ENCODE measurements at places on chromosomes 16 and 17.

- DNase-seq: no peak
Observed at GRCh38 chr16:49116873-49117272, 164.8 kb downstream of the CBLN1 start.

DNA sequence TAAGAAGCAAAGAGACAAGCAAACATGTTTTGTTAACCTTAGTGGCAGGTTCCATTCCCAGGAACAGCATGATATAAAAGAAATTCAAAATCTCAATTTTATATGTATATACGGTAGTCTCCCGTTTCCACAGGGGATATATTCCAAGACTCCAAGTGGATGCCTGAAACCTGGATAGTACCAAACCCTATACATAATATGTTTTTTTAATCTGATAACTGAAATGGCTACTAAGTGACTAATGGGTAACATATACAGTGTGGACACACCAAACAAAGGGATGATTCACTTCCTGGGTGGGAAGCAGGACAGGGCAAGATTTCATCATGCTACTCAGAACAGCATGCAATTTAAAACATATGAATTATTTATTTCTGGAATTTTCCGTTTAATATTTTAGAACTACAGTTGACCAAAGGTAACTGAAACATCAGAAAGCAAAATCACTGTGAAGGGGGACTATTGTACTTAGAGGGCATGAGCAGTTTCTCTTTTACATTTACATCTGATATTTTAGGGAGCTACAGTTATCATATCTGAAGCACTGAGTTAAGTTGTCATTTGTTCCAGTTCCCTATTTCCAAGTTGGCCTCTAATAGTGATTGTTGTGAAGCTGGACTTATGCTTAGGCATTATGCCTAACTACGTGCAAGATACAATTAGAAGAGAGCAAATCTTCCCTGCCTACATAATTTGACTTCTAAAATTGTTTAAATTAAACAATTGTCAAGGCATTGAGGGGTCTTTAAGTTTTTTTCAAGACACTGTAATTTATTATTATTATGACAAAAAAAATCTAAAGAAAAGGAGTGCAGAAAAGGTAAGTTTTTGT is 34.1 kb upstream of the ABCA6 start:
- DNase-seq: no peak

GRCh38 chr17:77833769-77834168 is 124.7 kb upstream of the TNRC6C start:
- no peak for DNase-seq

- DNase-seq: no peak
Observed at GRCh38 chr16:11614587-11615175, 28.0 kb upstream of the LITAF start.

DNA sequence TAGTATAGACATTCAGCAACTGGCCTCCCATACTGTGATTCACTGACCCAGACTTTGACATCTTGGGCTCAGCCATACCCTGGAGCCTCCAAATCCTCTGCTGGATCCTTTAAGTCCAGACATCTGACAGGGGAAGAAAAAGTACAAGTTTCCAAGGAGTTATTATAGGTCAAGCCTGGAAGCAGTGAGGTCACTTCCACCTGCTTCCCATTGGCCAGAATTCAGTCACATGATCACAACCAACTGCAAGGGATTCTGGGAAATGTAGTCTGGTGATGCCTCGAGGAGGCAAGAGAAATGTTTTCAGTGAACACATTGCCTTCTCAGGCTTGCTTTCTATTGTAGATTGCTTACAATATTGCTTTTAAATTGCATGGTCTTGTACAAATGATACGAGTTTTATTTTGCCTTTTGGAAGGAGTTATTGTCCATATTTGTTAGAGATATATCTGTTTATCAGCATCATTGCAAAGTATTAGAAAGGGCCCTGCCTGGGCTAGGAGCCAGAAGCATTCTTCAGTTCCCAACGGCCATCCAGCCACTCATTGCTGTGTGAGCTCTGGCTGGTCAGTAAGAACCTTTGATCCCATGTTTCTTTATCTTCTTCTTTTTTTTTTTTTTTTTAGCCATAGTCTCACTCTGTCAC is 696.9 kb downstream of the WWOX start:
- DNase-seq: no peak

DNA sequence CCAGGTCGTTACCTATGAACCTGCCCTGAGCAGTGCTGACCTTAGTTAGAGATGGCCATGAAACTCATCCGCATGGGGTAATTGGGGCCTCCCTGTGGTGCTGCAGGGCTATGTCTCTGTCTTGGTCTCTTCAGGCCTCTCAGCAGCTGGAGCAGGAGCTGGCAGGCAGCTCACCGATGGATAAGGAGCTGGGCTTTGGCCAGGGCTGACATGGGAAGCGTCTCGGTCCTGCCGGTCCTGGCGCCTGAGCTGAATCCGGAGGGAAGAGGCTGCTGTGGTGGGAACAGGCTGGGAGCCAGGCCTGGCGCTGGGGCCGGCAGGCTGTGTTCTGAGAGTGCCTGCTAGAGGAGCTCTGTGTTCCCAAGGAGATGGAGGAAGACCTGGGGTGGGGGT is 10.1 kb downstream of the IL32 start:
- DNase-seq: no peak

GRCh38 chr17:32141258-32141657 is 1.0 kb upstream of the RHOT1 start:
- DNase-seq: peak; percentile 26
